HL-60 (cell line): ENCODE measurements at places on chromosomes 7 and 10.

DNA sequence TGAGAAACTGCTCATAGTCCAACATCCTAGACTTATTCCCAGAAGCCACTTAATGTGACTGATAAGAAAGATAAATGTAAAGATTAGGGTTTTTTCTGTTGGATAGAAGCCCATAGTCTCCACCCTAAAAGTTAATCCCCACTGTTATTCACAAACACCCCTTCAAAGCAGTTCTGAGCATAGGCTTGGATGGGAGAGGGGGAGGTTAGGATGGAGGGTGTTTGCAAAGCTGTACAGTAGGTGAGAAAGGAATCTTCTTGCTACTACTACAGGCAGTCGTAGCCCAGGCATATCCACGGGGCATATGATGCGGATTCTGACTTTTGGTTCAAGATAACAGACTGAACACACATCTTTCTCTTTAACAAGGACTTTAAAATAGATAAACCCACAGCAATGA, 535.9 kb downstream of the PHTF2 start:
- no peak for DNase-seq

GRCh38 chr10:130931256-130931655, 380.3 kb downstream of the TCERG1L start:
- DNase-seq = no peak

GRCh38 chr10:21048068-21048467, 151.0 kb upstream of the NEBL start:
- DNase-seq = no peak

DNA sequence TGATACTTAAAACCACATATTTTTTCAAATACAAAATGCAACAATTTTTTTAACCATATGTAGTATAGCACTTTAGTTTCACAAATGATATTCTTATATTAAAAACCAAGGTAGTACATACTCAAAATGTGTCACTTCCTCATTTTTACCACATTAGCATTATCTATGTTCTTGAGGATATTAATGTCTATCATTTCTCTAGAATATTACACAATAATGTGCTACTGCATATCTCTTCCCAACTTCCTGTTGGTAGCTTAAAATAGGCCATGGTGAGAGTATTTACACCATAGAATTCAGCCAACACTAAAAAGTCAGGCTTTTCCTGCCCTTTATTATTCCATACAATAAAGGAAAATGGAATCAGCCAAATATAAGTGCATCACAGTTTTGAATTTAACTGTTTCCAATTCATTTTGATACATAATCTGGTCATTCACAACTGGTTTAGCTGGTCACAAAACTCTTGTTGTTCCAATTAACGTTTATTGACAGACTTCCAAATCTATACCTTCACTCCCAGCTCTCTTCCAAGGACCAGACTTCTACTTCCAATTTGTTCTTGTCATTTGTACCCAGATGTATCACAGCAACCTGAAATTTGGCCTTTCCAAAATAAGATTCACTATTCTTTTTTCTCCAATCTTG, 20.0 kb upstream of the LRRC17 start:
- no peak for DNase-seq

GRCh38 chr10:3738855-3739350, 46.1 kb downstream of the KLF6 start:
- no peak for DNase-seq

DNA sequence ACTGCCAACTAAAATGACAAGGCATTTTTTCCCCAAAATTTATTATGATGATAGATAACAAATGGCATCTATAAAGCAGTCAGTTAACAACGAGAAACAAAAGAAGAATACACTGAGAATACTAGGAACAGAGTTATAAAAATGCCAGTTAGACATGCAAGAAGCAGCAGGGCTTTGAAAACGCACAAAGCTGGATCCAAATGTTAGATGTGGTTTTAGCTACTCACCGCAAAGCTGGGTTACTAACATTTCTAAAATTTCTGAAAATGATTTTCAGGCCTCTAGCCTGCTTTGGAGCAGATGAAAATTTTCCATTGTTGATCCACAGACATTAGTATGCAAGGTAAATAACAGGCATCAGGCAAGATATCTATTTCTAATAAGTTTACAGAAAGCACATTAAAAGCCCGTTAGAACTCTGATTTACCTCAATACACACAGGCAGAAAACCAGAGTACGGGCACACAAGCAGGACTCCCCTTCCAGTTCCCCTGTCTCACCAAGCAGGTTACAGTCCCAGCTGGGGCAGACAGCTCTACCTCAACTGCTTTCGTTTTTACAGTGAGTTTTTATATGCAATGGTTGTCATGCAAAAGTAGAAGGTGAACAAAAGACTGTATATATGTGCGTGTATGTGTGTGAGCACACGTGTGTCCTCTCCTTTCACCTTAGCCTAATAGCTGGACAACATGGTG, 37.9 kb downstream of the GLI3 start:
- no peak for DNase-seq

DNA sequence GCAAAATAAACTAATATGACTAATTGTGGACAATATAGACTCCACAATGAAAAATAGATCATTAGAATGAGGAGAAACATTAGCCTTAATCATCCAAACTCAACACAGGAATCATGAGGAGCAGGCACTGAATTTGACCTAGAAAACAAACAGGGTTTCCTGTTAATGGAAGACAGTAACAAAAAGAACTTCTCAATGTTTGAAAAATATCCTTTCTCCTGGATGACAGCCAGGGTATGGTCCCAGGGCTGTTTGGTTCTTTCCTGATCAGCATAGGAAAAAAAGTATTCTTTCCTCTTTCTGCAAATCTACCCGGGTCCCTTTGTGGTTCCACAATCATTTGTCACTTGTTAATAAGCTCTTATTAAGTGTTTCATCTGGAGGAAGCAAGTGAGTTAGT, 145.3 kb upstream of the SVIL start:
- no peak for DNase-seq

DNA sequence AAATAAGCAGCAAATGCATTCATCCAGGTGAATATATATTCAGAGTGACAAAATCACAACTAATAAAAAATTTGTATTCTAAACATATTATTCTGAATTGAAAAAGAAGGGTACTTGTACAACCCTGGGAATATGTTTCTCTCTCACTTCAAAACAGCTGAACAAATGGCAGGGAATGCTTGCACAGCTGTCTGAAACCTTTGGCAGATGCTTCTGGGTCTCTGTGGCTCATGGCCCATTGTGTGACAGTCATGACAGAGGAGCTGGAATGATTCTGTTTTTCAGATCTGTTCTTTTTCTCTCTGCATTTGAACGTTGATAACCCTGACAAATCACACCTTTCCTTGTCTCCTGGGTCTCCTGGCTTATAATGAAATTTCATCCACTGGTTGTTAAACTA, 275.7 kb upstream of the FZD1 start:
- no peak for DNase-seq

DNA sequence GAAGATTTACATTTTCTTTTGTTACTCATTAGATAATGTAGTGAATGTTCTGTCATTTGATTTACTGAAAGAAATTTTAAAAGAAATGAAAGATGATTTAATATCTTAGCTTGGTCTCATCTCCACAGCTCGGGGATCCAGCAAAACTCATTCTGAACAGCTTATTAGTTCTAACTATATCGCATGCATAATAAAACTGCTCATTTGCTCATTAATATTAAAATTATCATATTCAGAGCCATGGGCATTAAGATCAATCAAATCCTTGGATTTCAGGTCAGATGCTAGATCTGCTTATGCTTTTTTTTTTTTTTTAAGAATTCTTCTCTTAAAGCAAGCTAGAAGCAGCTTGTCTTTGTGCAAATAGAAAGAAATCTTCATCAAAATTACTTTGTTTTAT, 246.1 kb downstream of the FOXP2 start:
- no peak for DNase-seq

GRCh38 chr10:95500649-95501048, 60.5 kb downstream of the SORBS1 start:
- no peak for DNase-seq

DNA sequence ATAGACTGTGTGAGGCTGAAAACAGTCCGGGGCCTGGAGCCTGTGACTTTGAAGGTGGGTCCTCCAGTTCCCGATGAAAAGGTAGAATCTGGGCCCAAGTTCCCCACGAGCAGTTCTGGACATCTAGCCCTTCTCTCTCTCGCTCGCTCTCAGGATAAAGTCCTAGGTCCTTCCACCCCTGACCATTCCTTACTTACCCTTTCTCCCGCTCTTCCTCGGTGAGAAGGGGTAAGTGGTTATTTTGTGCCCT, 713 bp downstream of the IMMP2L start:
- peak; percentile 2 for DNase-seq

- DNase-seq = no peak
Measured at GRCh38 chr10:131983780-131984179, 2.1 kb upstream of the BNIP3 start.

GRCh38 chr10:132263866-132264265, 43.9 kb downstream of the STK32C start:
- no peak for DNase-seq

- DNase-seq = no peak
Measured at GRCh38 chr10:116311016-116311415, 13.2 kb upstream of the CCDC172 start.

DNA sequence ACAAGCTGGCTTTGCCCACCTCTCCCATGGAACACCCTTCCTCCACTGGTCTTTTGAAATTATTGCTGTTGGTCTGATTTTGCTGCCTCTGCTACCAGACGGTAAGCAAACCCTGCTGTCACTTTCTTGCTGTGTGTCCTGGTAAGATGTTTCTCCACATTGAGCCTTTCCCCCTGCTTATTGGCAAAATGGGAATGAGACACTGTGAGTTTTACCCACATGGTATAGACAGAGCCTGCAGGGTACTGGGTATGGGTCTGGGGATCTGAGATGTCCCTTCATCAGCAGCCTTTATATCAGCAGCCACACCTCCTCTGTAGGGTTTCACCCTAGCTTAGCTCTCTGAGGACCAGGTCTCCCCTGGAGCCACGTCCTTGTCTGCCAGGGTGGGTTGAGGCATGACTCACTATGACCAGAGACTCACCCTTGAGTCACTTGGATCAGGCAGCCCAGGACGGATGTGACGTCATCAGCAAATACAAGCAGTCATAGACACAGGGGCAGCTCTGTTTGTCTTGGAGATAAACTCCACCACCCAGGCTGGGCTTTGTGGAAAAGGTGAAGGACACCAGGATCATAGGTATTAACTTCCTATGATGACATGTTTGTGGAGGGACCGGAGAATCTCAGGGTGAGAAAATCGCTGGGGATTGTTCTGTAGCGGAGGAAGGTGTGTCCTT, 17.9 kb upstream of the BAIAP2L1 start:
- DNase-seq = no peak

GRCh38 chr10:95864906-95865813, 42.6 kb upstream of the CC2D2B start:
- peak; percentile 78 for DNase-seq

DNA sequence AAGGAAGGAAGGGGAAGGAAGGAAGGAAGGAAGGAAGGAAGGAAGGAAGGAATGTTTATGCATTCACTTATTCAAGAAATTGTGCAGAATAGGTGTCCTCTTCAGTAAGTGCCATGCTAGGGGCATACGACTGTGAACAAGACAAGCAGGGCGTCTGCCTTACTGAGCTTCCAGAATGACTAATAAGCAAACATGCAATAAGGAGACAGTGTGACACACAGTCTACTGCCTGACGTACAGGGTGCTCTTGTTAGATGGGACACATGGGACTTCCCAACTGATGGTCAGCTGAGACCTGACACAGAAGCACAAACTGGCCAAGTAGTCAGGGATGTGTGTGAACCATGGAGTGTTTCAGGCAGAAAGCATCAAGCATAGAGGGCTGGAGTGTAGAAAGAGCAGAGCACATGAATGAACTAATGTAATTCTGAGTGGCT, 18.2 kb downstream of the DNAJC12 start:
- DNase-seq = no peak

GRCh38 chr10:119595134-119595675, 1.6 kb downstream of the TIAL1 start:
- no peak for DNase-seq

DNA sequence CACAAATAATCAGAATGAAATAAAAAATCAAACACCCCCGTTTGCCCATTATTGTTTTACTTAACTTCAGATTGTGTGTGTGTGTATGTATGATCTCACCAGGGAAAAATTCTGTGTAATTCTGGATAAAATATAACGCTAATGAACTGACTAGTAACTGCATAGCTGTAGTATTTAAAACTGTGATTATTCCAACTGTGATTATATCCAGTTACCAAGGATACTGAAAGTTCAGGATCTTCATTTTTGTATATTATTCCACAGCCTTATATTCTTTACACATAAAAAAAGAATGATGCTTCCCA, 2.9 kb downstream of the TWIST1 start:
- no peak for DNase-seq

DNA sequence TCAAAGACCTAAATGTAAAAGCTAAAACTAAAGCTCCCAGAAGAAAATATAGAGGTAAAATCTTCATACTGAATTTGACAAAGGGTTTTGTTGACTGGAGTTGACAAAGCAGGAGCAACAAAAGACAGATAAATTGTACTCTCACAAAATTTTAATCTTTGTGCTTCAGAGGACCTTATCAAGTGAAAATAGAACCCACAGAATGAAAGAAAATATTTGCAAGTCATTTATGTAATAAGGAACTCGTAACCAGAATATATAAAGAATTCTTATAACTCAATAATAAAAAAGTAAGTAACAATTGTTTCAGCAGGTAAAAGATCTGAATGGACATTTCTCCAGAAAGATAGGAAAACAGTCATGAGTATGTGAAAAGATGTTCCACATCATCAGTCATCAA, 62.0 kb upstream of the SRRM3 start:
- no peak for DNase-seq

DNA sequence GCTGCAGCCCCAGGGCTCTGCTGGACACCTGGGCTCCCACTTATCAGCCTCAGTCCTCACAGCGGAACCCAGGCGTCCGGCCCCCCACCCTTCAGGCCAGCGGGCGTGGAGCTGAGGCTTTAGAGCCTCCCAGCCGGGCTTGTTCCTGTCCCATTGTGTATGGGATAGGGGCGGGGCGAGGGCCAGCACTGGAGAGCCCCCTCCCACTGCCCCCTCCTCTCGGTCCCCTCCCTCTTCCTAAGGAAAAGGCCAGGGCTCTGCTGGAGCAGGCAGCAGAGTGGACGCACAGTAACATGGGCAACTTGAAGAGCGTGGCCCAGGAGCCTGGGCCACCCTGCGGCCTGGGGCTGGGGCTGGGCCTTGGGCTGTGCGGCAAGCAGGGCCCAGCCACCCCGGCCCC, 2.7 kb downstream of the NOS3 start:
- DNase-seq = no peak

DNA sequence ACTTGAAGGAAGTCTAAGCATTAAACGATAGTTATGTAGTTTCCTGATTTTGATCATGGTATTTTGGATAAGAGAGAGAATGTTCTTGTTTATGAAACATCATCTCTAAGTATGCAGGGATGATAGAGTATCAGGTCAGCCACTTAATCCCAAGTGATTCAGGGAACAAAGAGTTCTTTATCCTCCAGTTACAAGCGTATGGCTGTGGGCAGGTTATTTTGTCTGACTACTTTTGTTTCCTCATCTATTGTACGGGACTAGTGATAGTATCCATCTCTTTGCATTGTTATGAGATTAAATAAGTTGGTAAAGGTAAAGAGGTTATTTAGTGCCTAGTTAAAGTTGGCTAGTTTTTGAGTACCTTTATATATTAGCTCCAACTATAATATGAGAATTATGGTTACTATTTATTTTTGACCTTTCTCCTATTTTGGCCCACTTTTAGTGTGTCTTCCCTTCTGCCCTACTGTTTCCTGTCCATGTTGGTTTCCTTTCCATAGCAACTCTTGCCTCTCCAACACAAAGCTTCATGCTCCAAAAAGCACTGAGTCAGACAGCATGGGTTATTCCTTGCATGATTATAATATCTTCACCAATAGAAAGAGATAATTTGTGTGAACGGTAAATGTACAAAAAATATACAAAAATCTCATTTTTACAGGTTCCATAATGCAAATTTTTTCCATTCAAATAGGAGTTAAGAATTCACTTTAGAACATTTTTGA, 65.4 kb downstream of the SP8 start:
- DNase-seq = no peak
